Uterus (tissue), 4 donors: ENCODE measurements at places on chromosomes 13 and 19. TPM values are rescaled to one million over a fixed set of nuclear protein-coding genes. Genes with fewer than 3 reads are reported as not detected.

DNA sequence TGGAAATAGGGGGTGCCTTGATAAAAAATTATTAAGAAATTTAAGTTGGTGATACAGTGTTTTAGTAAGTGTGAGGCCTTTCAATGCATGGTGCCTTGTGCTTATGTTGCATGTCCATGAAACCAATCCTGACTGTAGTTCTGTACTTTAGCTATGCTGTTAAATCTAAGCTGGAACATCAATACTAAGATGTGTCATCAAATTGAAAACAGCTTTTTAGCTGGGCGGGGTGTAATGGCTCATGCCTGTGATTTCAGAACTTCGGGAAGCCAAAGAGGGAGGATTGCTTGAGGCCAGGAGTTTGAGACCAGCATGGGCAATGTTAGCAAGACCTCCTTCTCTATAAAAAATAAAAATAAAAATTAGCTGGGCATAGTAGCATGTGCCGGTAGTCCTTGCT lies 930.3 kb upstream of the PCDH9 start:
- no peak for DNase-seq

DNA sequence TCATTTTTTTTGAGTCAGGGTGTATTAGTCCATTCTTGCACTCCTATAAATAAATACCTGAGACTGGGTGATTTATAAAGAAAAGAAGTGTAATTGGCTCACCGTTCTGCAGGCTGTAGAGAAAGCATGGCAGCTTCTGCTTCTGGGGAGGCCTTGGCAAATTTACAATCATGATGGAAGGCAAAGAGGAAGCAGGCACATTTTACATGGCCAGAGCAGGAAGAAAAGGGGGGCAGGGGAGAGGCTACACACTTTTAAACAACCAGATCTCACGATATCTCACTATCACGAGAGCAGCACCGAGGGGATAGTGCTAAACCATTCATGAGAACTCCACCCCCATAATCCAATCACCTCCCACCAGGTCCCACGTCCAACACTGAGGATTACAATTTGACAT lies 44.5 kb upstream of the MIR17HG start:
- no peak for DNase-seq

DNA sequence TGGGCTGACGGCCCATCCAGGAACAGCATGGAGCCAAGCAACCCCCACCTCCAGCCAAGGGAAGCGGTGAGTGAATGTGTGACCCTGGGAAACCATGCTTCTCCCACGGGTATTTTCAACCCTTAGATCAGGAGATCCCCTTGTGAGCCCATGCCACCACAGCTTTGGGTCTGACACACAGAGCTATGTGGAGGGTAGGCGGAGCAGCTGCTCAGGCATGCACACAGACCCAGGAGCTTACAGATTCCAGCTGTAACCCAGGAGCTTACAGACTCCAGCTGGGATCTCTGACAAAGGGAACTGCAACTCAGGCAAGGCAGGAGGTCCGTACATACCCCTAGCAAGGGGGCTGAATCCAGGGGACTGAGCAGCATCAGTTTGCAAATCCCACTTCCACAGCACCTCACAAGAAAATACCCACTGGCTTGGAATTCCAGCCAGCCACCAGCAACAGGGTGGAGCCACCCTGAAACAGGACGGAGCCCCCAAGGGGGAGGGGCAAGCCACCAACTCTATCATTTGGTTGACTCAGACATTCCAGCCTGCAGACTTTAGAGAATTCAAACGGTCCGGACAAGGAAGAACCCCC lies 40.8 kb upstream of the RFXAP start:
- DNase-seq: no peak

- no peak for DNase-seq
These were observed 1831.5 kb upstream of the MIR17HG start for GRCh38 chr13:89515948-89516347.

GRCh38 chr19:49820125-49820524 lies 2.0 kb downstream of the MED25 start:
- no peak for DNase-seq

Gene CEACAM16
- total RNA-seq: not detected

Gene ZNF181
- total RNA-seq: 51.8 TPM
